ENCODE measurements at places on chromosomes 3 and 15.

GRCh38 chr3:65899226-65899625 lies 139.5 kb downstream of the MAGI1 start:
- DNase-seq = no peak

DNA sequence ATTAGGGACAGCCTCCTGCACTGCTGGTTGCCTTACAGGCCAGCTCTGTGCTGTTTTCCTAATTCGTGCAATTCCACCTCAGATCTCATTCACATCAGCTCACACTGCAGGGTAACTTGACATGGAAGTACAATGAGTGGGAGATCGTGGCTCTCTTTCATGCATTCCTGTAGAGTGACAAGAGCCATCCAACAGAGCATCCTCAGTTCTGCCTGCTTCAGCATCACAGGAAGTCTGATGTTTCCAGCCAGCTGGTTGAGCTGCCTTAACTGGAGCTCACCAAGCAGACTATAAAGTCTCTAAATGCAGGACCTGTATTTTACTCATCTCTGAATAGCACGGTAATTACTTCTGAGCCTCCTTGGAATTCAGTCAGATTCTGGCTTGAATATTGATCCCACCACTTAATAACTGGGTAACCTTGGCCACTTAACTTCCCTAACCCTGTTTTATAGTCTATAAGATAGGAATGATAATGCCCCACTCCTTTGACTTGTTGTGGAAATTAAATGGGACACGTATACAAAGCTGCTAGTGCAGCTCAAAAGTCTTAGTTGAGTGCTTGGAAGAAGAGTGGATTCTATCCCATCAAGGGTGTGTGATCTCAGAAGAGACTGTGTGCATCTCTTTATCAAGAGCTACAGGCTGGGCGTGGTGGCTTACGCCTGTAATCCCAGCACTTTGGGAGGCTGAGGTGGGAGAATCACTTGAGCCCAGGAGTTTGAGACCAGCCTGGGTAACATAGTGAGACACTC lies 1.4 kb upstream of the DIS3L start:
- DNase-seq = no peak

DNA sequence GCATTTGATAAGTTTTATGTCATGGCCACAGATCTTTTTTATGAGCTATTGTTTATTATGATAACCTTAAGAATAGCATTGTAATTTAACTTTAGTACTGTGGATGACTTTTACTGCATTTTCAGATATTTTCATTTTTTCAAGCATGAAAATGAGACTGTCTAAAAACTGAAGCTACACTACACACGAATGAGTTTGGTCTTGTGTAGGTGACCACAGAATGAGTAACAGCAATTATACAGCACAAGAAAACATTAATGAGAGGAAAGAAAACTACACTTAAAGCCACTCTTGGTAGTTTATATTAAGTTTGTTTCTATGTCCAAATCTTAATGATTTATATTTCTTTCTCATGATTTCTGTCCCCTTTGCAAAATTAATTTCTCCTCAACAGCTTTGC lies 809.2 kb downstream of the NAALADL2 start:
- DNase-seq = no peak

GRCh38 chr3:195270079-195270816 lies 711 bp downstream of the XXYLT1 start:
- peak; percentile 44 for DNase-seq

DNA sequence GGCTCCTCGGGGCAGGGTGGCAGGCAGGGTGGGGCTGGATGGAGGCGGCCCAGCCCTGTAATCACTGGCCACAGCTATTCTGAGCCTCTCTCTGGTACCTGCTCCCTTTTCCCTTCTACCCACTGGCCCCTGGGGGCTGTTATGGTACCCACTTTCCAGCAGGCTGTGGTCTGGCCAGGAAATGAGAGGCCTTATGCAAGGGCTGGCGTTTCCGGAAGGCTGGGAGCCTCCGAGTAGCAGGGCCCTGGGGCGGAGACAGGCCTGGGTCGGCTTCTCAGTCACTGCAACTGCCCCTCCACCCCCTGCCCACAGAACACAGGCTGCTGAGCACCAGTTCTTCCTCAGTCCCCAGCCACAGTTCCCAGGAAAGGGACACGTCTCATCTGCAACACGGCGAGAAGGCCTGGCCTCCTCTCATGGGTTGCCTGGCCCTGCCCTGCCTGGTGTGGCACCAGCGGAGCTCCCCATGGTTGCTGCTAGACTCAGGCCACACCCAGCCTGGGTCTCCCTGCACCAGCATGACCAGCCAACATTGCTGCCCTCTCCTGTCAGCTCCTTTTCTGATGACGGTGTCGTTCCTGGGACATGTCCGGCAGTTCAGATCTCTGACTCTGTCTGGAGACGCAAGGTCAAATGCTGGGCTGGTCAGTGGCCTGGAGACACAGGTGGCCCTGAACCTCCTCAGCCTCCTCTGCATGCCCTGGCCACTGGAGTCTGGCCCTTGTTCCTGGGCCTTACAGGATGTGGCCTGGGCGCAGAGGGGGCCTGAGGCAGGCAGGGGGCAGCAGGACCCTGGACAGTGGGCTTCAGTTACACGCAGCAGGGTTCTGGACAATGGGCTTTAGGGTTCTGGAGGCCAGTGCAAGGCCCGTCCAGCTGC lies 6.5 kb downstream of the CHST13 start:
- DNase-seq = no peak

- DNase-seq = no peak
Measured at GRCh38 chr3:196222876-196223595, 6.7 kb downstream of the SLC51A start.
